ENCODE measurements at places on chromosomes 5 and 9.

DNA sequence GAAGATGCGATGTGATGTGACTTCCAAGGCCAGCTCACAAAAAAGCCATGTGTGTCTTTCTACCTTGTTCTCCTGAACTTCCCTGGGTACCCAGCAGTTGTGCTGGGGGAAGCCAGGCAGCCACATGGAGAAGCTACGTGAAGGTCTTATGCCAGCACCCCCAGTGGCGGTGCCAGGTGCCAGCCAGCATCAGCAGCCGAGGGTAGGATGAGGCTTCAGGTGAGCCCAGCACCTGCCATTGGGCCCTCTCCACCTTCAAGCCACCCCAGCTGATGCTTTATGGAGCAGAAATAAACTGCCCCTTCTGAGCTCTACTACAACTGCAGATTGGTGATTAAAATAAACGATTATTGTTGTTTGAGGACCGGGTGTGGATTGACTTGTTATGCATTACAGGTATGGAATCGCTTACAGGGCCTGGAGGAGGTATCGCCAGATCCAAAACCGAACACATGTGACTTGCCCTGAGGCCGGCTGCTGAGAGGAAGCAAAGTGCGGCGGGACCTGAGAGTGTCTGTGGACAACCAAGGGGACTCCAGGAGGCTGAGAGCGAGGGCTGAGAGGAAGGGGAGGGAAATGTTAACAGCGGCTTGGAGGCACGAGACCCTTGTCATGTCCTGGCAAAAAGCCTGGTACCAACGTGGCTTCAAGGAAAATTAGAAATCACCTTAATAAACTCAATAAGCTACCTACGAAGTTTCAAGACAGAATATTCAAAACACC lies 36.0 kb upstream of the OLFM1 start:
- no peak for DNase-seq

GRCh38 chr9:76321195-76321828 lies 72.9 kb downstream of the RFK start:
- DNase-seq = no peak

GRCh38 chr9:72935595-72935994 lies 17.3 kb downstream of the ALDH1A1 start:
- no peak for DNase-seq

DNA sequence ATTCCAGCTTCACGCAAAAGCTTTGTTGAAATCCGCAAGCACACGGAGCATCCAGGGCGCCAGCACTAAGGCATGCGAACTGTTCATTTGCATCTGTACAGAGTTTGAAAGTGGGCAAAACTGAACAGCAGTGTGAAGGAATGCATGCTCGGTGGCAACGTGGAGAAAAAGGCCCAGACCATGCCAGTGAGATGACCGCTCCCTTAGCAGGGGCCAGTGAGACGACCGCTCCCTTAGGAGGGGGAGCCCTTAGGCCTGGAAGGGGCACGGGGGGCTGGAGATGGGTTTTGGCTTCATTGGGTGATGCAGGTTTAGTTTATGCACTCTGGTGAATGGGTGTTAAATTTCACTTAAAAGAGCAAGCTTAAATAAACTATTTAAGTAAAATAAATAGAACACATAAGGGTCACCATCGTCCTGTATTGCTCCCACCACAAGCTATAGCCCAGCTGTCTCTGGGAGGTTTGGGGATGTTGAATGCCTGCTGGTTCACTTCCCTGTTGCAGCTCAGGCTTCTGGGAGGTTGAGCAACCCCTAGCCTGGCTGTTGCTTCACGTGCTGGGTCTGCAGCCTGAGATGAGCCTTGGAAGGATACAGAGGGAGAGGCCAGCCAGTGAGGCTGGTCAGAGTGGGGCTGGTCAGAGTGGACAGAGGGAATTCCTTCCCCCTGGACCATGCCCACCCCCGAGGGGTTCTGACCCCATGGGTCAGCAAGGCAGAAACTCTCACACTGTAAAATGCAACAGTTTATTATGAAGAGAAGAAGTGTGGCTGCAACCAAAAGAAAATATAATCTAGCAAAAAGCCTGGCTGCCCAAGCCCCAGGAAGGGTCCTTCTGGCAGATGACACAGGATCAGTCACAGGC lies 4.6 kb upstream of the FCN1 start:
- no peak for DNase-seq

DNA sequence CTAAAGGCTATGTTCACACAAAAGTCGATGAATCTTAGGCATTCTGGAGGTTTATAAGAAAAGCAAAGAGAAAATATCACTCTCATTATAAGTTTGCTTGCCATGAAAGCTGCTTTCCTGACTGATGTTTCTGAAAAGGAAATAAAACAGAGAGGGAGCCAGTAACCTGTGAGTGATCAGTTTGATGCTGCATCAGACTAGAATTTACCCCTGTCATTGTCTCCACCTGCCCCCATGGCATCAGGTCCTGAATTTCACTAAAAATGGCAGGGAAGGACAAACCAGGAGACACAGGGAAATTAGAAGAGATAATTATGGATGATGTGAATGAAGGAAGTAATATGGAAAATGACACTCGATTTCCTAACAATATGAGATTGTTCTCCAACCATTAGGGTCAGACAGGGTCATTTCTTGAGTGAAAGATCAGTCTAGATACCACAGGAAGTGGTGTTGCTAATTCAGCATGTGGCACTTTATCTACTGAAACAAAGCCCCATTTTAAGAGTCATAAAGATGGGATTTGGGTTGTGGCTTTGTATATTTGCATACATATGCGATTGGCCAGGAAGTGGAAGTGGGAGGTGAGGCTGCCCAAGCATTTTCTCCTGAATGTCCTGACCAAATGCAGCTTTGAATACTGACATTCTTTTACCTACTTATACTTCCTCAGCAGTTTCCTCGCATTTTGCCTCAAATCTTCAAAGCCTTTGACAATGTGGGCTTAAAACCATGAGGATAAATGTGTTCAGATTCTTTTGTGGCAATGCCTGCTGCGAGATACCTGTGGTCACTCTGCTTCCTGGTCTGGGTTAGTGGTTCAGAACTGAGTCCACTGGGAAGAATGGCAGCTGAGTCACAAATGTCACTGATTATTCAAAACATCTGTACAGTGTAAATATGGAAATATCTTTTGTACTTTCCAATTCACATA lies 29.7 kb downstream of the MEGF10 start:
- no peak for DNase-seq

DNA sequence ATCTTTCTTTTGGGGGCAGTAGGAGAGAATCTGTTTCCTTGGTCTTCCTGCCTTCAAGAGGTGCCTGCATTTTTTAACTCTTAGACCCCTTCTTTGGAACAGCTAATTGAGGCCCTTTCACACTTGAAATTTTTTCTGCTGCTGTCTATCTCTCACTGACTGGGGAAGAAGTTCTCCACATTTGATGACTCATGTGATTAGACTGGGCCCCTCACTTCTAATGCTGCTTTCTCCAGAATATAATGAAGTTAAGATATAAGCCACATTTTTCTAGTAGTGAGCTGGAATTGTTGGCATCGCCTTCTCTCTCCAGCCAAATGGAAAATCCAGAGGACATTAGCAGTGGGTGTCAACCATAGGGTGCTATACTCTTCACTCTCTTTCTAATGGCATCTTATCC lies 12.4 kb downstream of the ZNF474 start:
- DNase-seq = no peak

DNA sequence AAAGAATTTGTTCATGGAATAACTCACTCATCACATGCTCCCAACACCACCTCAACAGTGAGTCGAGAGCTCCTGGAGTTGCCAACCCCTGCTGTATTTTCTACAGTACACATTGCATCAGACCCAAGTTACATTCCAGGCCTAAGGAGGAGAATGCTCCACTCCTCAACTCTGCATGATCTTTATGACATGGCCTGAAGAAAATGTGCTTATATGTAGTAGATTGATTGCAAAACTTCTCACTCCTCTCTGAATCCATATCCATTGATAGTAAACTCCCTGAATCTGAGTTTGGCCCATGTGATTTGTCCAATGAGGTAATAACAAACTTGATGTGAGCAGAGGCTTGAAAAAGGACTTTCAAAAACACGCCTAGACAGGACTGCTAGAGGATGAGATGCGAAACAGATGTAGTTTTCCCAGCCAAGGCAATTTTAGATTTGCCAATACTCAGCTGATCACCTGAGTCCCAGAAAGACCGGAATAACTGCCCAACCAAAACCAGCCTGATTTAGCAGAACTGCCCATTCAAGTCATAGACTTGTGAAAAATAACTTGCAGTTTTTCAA lies 29.0 kb upstream of the PAPPA start:
- no peak for DNase-seq

GRCh38 chr9:72583370-72583769 lies 62.0 kb downstream of the TMC1 start:
- DNase-seq = no peak

GRCh38 chr5:11054014-11054413 lies 293.0 kb upstream of the DAP start:
- no peak for DNase-seq

DNA sequence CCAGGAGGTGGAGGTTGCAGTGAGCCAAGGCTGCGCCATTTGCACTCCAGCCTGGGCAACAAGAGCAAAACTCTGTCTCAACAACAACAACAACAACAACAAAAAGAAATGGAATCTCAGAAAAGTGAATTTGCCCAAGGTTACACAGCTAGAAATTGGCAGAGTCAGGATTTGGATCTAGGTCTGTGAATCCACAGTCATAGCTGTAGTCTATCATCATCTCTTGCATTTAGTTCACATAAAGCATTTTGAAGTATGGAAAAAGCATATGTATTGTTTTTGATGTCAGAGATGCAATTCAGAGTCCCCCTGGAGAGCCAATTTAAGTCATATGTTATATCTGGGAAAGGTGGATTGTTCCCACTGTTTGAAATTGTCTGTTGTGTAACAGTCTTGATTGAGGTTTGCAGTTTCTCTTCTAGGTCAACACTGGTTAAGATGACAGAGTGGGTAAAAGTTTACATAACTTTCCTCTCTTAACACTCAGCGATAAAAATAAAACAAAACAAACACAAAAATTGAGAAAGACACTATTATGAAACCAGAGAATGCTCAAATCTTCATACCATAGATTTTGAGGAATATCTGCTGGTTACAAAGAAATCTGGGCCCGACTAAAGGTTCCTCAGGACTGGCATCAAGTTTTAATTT lies 21.5 kb upstream of the GPR21 start:
- DNase-seq = no peak

DNA sequence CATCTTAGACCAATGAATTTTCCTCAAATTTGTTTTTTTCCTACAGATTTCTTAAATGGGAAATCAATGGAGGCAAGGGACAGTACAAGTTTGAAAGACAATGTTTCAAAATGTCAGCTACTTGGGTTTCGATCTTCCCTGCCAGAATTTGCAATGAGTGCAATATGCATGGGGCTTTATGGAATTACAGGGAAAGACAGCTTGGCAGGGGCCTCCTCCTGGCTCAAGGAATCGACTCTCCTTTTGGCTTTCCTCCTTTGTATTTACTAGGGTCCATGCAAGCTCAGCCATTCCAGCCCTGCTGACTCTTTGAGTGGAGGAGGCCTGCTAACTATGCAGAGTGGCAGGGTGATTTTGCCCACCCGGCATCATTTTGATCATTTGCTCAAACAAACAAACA lies 63.2 kb downstream of the MED27 start:
- no peak for DNase-seq

DNA sequence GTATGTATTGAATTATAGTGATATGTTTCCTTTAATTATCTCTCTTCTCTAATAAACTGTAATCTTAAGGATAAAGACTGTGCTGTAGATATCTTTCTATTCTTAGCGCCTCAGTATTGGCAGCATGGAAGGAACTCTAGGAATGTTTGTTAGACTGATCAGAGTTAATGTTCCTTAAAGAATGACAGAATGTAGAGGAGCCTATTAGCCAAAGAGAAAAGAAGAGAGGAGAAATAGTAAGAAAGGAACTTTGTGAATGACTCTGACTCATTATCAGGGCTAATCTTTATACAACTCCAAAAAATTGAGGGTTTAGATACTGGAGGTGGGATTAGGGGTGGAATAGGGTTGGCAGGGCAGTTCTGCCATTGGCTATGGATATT lies 59.0 kb upstream of the NUDT12 start:
- DNase-seq = no peak

DNA sequence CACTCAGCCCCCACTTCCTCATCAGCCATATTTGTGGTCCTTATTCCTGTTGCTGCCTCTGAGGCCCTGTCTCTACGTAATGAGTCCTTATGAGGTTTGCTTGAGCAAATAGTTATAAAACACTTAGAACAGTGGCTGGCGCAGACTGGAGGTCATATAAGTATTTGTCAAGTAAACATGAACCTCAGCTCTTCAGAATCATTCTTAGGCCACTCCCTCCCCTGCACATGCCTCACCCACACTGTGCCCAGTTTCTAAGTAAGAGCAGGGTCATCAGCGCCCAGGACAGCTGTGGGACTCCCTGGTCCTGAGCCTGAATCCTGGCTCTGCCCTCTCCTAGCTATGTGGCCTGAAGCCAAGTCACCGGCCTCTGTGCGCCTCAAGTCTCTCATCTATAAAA lies 4.0 kb downstream of the ST6GALNAC4 start:
- no peak for DNase-seq

- DNase-seq = no peak
Observed at GRCh38 chr9:3721096-3721495, 195.3 kb upstream of the RFX3 start.

DNA sequence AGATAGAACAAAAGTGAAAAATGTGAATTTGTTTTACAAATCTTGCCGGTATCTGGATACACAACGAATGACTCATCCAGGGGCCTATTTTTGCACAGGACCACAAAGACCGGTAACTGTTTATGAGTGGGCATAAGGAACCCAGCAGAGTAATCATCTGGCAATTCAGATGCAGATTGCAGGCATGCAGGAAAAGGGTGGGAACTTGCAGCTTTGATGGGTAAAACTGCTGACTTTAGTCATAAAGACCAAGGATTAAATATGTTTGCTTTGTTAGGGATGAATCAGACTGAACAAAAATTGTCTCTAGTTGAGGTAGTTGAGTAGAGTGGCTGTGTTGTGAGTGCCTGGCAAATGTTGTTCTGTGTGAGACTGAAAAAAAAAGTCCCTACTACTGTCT lies 309.6 kb upstream of the CCNH start:
- no peak for DNase-seq

DNA sequence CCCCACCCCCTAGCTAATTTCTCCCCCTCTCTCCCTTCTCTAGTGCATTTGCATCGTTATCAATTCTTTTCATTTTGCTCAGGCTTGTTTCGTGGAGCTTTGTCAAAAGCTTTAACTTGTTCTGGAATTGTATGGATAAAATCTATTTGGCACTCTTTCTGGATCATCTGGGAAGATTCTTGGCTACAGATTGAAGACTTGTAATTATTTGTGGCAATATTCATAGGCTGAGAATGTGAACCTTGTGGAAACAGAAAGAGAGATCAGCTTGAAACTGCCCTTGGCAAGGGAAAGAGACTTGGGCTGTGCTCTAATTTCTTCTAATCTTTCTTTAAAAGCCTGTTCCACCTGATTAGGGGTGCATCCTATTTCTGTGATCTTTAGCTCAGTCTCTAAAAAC lies 340.6 kb upstream of the DAB2 start:
- DNase-seq = no peak

DNA sequence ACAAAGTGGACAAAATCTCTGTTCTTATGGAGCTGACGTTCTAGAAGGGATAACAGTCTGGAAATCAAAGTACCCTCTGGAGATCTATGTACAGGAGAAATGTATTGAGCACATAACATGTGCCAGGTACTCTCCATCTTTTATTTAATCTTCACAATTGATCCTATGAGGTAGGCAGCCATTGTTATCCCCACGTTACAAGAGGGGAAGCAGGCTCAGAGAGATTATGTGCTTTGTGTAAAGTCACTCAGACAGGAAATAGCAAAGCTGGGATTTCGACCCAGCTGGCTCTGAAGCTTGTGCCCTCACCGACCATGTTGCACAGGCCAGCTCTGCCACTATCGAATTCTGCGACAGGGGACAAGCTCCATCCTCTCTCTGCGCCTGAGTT lies 21.5 kb downstream of the PDGFRB start:
- no peak for DNase-seq

GRCh38 chr5:155871623-155872022 lies 455.3 kb upstream of the SGCD start:
- DNase-seq = no peak
